Mucosa of gallbladder (tissue), 1 donor: ENCODE measurements at places on chromosomes 2 and 18. TPM values are rescaled to one million over a fixed set of nuclear protein-coding genes. Genes with fewer than 3 reads are reported as not detected.
A peak's percentile ranks its signal among the peaks of the same experiment; 100 is the strongest.

DNA sequence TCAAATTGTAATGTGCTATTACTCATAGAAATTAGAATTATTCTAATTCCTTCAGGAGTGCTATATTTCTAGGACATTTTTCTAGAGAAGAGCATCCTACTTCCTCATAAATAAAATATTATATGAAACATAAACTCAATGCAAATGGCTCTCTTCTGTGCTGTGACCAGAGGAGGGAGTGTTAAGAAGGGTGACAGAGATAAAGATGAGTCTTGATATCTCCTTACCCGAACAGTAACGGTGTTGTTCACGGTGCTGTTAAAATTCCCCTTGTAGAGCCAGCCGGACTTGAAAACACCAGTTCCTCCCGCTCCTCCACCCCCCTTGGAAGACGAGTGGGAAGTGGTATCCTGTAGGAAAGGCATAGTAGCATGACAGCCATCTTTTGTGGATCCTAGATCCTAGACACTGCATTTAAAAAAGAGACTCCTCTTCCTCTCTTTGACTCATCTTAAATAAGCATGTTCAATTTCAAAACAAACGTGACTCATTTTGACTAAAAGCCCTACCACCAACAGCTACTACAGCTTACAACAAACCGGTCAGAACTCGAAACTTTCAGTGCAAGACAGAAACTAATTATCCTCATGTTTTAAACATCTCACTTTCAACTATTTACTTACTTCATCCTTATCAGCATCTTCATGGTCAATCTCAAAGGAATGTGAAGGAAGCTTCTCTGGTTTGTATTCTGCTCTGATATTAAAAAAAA, 156.3 kb downstream of the DOCK10 start:
- DNase-seq, result no peak

GRCh38 chr2:14524041-14524802, 108.3 kb upstream of the LRATD1 start:
- DNase-seq, result no peak

Gene HDHD2
- 36.9 TPM for total RNA-seq

Gene GULP1
- 53.4 TPM for total RNA-seq

DNA sequence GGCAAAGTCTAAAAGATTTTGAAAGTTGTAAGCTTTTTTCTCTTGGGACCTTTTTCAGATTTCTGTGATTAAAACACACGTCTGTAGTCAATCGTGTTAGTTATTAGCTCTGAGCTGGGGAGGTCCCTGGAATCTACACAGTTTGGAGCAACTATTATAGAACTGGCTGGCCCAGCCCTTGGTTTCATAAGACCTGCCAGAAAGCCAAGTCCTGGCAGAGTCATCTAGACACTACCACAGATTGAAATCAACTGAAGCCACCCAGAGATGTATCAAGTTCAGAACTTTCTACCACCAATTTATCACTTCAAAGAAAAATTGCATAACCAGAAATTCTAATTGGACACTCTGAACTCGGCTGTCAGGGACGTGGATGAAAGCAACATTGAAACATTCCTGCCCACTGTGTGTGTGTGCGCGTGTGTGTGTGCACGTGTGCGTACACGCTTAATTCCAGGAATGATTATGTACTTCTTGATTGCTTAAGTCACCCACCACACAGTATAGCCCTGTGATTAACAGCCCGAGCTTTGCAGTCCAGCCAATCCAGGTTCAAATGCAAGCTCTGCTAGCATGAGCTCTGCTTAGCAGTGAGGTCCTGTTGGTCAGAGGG, 126.3 kb downstream of the TPGS2 start:
- no peak for DNase-seq

Gene TMEFF2
- total RNA-seq, result 12.8 TPM

GRCh38 chr2:59312029-59312428, 1070.9 kb upstream of the FANCL start:
- no peak for DNase-seq

Gene HTR2B
- 0.14 TPM for total RNA-seq

Gene GRB14
- 2.5 TPM for total RNA-seq

DNA sequence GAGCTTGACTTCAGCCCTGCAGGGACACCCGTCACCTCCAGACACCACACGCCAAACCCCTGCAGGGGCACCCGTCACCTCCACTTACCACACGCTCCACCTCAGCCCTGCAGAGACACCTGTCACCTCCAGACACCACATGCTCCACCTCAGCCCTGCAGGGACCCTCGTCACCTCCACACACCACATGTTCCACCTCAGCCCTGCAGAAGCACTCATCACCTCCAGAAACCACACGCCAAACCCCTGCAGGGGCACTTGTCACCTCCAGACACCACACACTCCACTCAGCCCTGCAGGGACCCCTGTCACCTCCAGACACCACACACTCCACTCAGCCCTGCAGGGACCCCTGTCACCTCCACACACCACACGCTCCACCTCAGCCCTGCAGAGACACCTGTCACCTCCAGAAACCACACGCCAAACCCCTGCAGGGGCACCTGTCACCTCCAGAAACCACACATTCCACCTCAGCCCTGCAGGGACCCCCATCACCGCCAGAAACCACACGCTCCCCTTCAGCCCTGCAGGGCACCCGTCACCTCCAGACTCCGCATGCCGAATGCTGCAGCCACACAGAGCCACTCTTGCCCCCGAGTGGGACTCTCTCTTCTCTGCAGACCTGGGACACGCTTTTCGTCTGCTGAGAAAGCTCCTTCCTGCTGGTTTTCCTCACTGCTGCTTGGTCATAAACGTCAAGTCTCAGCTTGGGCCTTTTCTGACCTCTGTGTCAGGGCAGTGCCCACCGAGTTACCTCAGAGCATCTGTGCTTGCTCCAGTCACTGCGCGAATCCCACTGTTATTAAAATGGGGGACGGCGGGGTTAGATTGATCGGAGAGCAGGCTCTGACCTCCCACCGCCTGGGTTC, 77.5 kb upstream of the SALL3 start:
- DNase-seq, result no peak

Gene LDLRAD4
- total RNA-seq, result 51.0 TPM

Gene CHRNG
- not detected for total RNA-seq

- no peak for DNase-seq
Observed at GRCh38 chr2:238856713-238857567, 9.1 kb downstream of the TWIST2 start.

Gene IL36G
- not detected for total RNA-seq

DNA sequence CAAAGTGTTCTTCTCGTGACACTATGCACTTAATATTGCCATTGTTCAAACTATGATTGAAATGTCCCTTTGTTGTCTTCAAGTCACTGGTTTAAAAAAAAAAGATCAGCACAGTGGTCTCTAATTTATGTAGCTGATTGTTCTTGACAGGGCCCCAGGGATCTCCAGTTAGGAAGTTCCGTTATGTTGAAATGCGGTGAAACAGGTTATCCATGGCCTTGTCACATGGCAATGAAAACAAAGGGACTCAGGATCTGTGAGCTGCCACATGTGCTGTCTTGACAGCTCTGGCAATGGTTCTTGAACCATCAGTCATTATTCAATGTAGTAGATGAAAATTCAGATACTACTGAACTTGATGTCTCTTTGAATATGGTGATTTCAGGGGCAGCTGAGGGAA, 147.4 kb downstream of the SETBP1 start:
- no peak for DNase-seq

GRCh38 chr18:25243754-25244153, 108.2 kb downstream of the ZNF521 start:
- DNase-seq, result no peak

Gene IL37
- total RNA-seq, result 0.29 TPM

GRCh38 chr2:113113807-113114206, 13.6 kb upstream of the IL1RN start:
- DNase-seq, result no peak

Gene TMEM17
- total RNA-seq, result 3.3 TPM

DNA sequence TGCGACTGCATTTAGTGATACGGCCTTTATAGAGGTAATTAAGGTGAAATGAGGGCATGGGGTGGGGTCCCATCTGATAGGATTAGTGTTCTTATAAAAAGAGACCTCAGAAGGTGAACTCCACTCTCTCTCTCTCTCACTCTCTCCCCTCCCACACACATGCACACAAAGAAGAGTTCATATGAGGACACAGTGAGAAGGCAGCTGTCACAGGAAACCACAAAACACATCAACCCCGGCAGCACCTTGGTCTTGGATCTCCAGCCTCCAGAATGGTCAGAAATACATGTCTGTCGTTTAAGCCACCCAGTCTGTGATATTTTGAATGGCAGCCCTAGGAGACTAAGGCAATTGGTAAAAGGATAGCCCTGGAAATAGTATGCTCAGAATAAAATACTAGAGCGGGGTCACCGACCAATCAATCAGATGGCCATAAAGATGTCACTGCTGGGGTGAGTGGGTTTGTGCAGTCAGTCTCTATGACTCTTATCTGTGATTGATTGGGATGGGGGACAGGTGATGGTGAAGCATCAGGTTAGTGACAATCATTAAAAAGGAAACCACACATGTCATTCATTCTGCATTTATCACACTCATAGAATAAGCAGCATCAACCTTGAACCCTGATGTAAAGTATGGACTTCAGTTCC, 118.9 kb upstream of the POU3F3 start:
- DNase-seq, result no peak

GRCh38 chr2:129857200-129857599, 122.3 kb upstream of the RAB6C start:
- no peak for DNase-seq

GRCh38 chr2:1476617-1477195, 63.4 kb downstream of the TPO start:
- no peak for DNase-seq

DNA sequence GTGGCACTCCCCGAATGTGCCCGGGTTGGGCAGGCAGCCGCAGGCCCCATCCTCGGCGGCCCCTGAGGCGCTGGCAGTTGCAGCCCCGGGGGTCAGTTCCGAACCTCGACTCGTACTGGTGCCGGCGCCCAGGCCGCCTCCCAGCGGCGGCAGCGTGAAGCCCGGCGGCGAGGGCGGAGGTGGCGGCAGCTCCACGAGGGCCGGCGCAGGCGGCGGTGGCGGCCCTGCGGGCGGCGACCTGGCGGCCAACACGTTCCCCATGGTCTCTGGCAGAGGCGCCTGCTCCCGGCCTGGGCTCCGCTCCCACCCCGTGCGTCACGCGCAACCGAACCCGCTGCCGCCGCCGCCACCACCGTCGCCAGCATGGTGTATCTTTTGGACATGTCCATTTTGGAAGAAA, 196.3 kb downstream of the CCDC74A start:
- DNase-seq, result no peak

DNA sequence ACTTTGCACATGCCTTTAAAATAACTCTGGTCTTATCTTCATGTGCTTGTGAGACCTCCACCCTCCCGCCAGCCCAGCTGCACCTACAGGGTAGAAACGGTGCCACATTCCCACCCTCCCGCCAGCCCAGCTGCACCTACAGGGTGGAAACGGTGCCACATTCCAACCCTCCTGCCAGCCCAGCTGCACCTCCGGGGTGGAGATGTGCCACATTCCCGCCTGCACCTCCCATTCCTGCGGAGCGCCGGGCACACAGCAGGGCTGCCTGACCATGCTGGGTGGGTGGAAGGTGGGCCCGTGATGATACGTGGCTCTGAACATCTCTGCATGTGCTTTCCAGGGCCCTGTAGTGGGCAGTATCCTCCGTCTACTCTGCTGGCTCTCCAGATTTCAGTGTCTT, 243.7 kb upstream of the PXDN start:
- DNase-seq, result peak; percentile 35

DNA sequence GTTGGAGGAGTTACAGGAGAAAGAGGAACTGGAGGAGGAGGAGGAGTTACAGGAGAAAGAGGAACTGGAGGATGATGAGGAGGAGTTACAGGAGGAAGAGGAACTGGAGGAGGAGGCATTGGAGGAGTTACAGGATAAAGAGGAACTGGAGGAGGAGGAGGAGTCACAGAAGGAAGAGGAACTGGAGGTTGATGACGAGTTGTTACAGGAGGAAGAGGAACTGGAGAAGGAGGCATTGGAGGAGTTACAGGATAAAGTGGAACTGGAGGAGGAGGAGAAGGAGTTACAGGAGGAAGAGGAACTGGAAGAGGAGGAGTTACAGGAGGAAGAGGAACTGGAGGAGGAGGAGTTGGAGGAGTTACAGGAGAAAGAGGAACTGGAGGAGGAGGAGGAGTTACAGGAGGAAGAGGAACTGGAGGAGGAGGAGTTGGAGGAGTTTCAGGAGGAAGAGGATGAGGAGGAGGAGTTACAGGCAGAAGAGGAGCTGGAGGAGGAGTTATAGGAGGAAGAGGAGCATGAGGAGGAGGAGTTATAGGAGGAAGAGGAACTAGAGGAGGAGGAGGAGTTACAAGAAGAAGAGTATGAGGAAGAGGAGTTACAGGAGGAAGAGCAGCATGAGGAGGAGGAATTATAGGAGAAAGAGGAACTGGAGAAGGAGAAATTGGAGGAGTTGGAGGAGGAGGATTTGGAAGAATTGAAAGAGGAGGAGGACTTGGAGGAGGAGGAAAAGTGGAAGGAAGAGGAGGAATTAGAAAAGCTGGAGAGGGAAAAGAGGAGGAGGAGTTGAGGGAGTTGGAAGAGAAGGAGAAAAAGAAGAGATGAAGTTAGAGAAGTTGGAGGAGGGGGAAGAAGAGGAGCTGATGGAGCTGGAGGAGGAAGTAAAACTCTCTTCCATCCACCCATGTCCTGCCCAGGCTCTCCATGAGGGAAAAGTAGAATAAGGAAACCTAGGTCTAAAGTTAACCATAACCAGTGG, 37.2 kb downstream of the CLASP1 start:
- DNase-seq, result no peak

Gene TUBA4A
- total RNA-seq, result 40.6 TPM

Gene ITGAV
- 71.9 TPM for total RNA-seq

Gene UGT1A5
- 2.0 TPM for total RNA-seq

Gene LRRTM4
- total RNA-seq, result 0.23 TPM

DNA sequence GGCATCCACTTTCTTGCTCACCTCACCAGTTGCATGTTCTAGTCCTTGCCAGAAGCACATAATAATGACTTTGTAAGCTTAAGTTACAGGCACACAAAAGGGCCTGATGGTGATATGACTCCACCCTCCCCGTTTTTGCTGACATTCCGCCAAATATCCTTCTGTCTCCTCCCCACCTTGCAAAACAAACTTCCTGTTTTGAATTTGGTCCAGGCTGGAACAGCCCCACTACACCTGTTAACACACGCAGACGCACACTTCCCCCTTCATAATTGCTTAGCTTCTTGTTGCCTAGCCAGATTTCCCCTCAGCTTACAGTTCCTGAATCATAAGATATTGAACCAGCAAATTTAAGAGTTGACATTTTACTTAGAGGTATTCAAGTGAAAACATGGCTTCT, at the start of gene MGAT5:
MGAT5 (plus strand) TSS at position 269 of the 400 bp plus-strand sequence. CDS start 332 bp downstream, outside the sequence.
- peak; percentile 51 for DNase-seq
